ENCODE measurements at places on chromosomes 3 and 15.

GRCh38 chr3:180390313-180390712 lies 211.7 kb upstream of the TTC14 start:
- DNase-seq: no peak

DNA sequence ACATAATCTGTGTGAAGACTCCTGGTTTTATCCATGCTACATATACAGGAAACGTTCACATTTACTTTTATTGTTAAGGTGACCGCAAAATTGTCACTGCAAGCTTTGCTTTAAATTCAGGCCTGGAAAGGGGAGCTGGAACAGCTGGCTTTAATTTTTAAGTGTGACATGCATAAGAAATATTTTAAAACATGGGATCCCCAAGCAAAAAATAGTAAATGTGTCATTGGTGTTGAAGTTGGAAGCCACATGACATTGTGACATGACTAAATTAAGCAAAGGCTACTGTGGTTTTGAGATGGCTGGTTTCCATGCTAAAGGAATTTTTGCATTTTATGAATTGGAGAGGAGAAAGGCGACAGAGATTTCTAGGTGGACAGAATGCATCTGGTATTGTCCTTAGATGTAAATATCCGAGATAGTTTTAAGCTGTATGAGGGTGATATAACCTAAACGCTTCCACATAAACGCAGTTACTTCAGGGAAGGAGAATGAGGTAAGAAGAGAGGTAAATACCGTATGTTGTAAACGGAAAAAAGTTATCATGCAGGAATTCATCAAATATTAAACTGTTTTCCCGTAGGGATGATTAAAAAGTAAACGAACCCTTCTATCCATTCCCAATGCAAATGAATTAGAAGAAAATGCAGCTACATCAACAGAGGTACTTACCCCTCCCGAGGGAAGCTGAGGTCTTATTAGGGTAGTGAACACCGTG lies 927 bp upstream of the FYTTD1 start:
- DNase-seq: no peak

DNA sequence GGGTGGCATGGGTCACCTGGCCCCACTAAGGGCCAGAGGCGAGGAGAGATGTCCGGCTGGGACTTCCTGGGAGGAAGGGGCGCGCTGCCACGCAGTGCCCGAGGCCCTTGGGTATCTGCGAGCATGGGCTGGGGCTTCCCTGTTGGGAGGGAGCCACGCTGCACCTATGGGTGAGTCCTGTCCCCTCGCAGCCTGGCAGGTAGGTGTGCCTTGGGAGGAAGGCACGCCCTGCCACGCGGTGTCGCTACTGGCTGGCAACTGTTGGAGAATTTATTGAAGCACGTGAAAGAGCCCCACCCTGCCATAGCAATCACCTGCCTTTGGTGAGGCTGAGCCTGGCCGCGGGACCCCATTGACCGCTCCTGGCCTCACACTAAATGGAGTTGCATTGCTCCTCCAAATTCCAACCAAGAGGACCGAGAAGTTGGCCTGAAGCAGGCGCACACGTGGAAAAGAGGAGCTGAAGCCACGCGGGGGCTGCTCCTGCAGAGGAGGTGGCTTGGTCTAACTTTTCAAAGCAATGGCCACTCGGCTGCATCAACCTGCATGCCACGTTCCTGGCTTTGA lies 134.2 kb downstream of the TJP1 start:
- no peak for DNase-seq

- no peak for DNase-seq
Measured at GRCh38 chr15:52287114-52287513, 8.5 kb downstream of the MYO5C start.

GRCh38 chr15:80006946-80007345 lies 36.0 kb upstream of the BCL2A1 start:
- no peak for DNase-seq

DNA sequence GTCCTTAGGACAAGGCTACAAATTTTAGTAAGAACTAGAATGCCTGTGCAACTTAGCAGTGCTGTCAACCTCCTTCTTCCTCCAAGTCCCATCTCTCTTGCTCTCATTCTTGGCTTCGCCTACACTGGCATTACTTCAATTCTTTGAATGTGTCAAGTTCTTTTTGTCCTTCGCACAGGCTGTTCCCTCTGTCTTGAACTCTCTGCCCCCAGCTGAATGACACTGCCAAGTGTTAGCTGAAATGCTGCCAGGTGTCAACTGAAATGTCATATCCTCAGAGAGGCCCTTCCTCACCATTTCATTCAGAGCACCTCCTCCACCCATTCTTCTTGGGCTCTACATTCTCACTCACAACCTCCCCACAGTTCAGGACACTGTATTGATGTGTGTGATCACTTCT lies 48.8 kb upstream of the PSMD6 start:
- no peak for DNase-seq

Measured in KBM-7 (cell line).